ENCODE measurements at places on chromosomes 7 and 10.

DNA sequence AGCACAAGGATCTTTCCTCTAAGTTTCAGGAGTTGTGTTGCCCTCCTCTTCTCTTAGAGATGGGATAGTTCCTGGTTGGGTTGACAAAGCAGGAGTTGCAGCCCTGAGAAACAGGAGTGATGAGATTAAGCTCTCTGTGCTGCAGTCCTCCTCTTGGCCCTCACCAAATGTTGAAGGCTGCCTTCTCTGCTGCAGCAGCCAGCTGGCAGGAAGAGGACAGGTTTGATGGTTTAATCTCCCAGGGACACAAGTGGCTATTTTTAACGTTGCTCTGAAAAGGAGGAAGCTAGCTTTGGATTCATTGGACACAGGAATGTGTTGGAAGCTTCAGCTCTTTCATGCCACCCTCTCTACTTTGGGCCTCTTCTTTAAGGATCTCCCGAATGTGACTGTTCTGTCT is 9.4 kb downstream of the STRIP2 start:
- no peak for DNase-seq

- no peak for DNase-seq
Measured at GRCh38 chr7:133584956-133585668, 332.2 kb downstream of the EXOC4 start.

- no peak for DNase-seq
Measured at GRCh38 chr10:103732339-103733044, 122.9 kb downstream of the SH3PXD2A start.

DNA sequence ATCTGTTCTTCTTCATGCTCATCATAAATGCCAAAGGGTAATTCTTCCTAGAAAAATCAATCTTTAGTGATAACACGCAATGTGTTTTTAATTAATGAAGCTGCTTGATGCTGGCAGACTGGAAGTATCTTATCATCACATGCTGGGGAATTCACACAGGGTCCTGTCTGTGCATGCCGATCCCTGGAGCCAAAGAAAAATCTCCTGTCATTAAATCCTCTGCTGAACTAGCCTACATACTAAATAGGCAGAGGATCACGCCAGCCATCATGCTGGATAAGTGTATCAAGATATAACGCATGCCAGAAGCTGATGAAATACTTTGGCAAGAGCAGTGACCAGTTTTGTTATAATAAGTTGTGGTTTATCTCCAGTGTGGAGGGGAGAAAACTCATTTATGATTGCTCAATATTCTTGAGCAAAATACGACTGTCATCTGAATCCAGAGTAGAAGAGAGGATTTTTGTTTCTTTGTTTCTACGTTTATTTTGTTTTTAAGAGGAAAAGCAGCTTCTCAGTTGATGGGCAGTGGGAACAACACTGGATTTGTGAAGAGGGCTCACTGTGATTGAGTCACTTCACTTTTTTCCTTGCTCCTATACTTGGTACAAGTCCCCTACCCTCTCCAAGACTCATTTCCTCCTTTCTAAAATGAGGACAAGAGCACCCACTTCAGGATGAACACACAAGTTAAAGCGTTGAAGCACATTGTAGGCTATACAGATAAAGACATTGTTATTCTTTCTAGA is 649.1 kb downstream of the TNS3 start:
- no peak for DNase-seq

Measured in hippocampal formation (tissue), 2 donors.